ENCODE measurements at places on chromosomes 2 and 18.

GRCh38 chr2:42752816-42753813 is 10.8 kb downstream of the OXER1 start:
- DNase-seq = no peak

- peak; percentile 71 for DNase-seq
Observed at GRCh38 chr18:12652861-12653401, 5.0 kb downstream of the SPIRE1 start.

- no peak for DNase-seq
Observed at GRCh38 chr2:45774688-45775244, 123.3 kb downstream of the PRKCE start.

DNA sequence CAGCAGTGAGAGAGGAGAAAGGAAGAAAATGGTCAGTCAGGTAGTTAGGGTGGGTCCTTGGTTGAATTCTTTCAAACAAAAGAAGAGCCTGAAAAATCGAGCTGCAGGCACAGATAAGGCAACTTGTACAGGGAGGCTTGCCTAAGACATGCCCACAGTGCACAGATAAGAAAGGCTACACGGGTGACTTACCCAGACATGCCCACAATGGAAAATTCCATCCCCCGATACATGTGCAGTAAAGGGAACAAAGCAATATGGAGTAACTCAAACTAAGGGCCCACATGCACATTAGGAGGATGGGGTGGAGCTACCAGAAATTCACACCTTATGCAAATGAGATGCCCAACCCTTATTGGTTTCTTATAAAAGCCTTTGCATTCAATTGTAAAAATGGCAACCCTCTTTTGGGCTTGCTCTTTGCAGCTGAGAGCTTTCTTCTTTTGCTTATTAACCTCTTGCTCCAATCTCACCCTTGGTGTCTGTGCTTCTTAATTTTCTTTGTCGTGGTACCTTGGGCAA is 110.3 kb upstream of the RMP24 start:
- no peak for DNase-seq

- no peak for DNase-seq
Observed at GRCh38 chr2:54609647-54610046, 113.8 kb upstream of the EML6 start.

DNA sequence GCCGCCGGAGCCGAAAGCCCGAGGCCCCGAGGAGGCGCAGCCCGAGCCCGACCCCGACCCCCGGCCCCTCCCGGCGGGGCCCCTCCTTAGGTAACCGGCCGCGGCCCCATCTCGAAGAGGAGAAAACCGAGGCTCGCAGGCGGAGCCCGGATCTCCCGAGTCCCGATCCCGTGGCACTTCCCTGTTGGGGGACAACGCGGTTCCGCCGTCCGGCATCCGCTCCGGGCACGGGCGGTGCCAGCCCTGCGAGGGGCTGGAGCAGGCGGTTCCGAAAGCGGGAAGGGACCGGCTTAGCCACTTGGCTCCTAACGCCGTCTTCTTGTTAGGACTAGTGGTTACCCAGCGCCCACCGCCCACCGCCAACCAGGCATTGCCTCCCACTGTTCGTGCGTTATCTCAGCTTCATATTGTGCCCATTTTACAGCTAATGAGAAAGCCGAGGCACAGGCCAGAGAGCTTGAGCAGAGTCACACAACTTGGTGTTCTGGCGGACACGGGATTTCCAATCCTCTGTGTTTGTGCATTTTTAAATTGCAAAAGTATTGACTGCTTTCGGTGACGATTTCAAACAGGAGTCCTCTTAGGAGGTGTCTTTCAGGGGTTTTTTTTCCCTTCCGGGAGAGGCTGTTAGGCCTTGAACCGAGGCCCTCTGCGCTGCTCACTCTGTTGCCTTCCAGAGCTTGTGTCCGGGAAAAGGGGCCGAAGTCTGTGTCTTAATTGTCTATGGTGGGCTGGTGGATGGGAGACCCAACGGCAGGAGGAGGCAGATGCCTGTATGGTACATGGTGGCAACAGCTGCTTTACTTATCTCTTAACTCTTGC is 562 bp downstream of the CENPA start:
- DNase-seq = peak; percentile 17

- no peak for DNase-seq
Observed at GRCh38 chr2:72901426-72901825, 14.2 kb downstream of the SPR start.

GRCh38 chr2:129895526-129896082 is 83.9 kb upstream of the RAB6C start:
- DNase-seq = no peak

GRCh38 chr2:183416753-183417152 is 292.5 kb downstream of the NUP35 start:
- DNase-seq = no peak

DNA sequence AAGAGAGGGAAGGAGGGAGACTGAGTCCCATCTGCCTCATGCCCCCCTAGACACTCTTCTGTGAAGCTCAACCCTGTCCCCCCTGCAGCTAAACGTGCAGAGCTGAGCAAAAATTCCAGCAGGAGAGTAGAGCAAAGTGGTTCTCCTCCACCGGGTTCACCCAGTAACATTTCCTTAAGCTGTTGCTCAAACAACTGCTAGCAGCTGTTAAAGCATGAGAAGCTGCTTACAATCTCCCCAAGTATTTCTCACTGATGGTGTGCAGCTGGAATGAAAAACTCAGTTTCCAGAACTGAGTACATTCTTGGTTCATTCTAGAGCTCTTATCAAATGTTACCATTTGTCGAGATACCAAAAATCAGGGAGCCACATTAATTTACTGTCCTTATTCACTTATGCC is 92.3 kb downstream of the STK39 start:
- DNase-seq = peak; percentile 49

DNA sequence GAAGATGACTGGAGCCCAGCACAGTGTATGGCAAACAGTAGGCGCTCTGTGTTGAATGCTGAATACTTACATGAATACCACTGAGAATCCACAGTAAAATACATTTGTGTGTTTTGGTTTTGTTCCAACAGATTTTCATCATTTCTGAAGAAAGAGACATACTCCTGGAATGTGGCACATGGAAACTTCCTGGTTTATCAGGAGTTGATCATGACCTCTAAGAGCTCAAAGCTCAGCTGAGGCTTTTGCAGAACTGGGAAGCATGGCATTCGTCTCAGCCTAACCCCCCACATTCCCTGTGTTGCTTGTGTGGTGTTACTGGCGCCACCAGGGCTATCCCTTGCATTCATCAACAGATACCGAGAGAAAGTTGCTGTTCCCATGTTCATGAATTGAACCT is 316.9 kb upstream of the REV1 start:
- DNase-seq = peak; percentile 88

DNA sequence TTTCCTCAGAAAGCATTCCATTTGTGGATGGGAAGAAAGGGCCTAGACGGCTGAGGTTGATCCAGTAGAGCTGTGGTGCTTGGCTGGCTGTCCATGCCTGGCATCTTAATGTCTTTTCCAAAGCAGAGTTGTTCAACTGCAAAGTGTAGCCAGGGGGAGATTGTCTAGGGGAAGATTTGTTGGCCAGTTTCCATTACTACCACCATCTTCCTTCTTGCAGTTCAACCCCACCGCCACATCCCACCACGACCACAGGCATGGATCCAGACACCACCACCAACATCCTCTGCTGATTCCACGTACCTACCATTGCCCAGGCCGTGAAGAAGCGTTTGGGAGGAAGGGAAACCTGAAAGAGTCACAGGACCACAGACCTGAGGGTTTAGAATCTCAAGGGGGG is 50.7 kb upstream of the HAAO start:
- no peak for DNase-seq

GRCh38 chr2:166042356-166042755 is 85.5 kb downstream of the SCN1A start:
- peak; percentile 15 for DNase-seq

DNA sequence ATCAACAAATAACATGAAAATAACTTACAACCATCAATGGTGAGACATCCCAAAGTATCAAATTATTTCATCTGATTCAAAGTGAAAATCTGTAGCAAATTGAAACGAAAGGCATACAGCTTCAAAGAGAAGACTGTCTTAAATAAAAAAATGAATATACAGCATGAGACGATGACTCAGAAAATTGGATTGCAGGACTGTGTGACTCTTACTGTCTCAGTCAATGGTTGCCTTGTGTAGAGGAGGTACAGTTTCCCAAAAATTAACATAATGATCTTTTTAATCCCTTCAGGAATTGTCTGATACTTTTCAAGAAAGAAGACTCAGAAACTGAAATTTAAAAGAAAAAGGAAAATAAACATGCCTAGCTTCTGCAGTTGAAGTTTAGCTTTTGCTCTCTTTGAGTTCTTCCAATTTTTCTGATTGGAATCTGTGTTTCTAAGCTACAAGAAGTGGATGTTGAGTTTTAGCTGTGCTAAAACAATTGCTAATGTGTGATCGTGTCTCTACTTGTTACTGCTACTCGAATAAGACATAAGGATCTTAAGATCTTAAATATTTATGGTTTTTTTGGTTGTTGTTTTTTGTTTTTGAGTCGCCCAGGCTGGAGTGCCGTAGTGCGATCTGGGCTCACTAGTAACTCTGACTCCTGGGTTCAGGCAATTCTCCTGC is 41.1 kb upstream of the EPB41L3 start:
- peak; percentile 34 for DNase-seq

- no peak for DNase-seq
Observed at GRCh38 chr2:44650796-44651195, 289.0 kb downstream of the CAMKMT start.

- DNase-seq = no peak
Observed at GRCh38 chr2:231030725-231031124, 6.6 kb upstream of the C2orf72 start.

DNA sequence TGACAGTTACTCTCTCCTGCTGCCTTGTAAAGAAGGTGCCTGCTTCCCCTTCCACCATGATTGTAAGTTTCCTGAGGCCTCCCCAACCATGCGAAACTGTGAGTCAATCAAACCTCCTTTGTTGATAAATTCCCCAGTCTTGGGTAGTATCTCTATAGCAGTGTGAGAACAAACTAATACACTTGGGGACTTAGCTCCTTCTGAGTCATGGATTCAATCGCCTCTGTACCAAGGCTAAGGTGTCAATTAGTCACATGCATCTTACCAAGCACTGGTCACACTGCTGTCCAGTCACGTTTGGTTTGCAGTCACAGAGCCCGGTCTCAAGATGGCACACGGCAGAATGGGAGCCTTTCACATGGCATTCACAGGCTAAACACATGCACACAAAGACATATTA is 100.6 kb downstream of the LAMA1 start:
- no peak for DNase-seq

GRCh38 chr2:7683196-7683595 is 766.0 kb downstream of the RNF144A start:
- DNase-seq = no peak

DNA sequence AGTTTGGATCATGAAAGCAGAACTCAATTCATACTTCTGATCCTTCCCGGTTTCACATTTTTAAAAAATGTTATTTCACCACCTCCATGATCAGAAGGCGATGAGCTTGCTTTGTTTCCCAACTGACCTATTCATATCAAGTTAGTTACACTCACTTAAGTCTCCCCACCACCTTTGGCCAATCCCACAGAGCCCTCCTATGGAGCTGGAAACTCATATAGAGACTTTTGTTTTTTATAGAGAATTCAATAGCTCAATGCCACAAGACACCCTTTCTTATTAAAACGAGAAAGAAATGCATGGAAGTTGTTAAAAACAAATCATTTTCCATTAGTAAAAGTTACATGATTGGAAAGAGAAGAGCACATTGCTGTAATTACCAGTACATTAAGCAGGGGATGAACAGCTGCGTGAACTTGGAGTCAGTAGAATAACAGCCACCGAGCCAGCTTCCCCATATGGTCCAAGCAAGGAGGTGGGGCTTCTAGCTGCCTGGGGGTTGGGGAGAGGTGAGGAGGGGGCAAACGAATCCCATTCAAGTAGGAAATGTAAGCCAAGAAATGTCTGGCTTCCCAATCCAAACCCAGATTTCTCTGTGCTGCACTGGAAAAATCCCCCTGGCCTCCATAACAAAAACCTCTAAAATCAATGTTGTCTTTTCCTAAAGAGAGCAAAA is 614.5 kb downstream of the IRS1 start:
- peak; percentile 74 for DNase-seq

DNA sequence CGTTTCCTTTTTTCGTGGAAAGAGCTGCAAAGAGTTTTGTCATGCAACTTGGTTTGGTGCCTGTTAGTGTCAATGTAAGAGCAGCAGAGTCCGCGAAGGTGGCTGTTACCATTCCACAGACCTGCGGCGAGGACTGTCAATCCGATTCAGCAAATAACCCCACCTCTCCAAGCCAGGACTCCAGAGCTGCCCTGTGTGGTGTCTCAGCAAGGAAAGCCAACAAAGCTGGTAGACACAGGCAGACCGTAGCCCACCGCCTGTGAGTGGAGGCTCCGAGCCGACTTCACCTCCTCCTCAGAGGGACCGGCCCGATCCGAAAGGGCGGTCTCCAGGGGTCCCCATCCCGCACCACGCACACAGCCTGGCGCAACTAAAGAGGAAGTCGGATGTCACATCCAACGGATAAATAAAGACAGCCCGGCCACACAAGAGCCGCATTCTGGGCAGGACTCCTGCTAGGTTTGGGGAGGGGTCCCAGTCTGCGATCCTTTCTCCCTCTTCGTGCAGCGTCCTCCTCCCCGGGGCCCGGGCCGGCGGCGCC is 819 bp downstream of the ANKRD44 start:
- DNase-seq = no peak

DNA sequence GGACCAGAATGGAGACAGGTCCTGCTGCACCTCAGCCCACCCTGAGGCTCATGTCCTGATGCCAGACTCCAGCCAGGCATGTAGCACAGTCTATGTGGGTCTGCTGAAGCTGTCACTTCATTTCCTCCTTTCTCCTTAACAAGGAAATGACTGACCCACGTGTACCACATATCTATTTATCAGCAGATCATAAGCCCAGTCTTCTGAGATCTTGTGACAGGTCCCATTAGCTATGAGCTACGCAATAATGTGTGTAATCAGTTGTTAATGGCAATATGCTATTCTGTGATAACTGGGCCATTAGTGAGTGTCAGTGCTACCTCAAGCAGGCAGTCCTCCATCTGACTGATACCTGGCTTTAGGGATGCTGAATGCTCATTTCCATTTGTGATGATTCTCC is 615.3 kb downstream of the BCL11A start:
- no peak for DNase-seq

- peak; percentile 95 for DNase-seq
Observed at GRCh38 chr2:64273524-64274398, 129.5 kb upstream of the PELI1 start.

GRCh38 chr18:48869591-48869990 is 81.2 kb downstream of the SMAD7 start:
- DNase-seq = no peak

Data from fibroblast of lung (primary cell).